ENCODE measurements at places on chromosomes 12 and 14.
A peak's percentile ranks its signal among the peaks of the same experiment; 100 is the strongest.

DNA sequence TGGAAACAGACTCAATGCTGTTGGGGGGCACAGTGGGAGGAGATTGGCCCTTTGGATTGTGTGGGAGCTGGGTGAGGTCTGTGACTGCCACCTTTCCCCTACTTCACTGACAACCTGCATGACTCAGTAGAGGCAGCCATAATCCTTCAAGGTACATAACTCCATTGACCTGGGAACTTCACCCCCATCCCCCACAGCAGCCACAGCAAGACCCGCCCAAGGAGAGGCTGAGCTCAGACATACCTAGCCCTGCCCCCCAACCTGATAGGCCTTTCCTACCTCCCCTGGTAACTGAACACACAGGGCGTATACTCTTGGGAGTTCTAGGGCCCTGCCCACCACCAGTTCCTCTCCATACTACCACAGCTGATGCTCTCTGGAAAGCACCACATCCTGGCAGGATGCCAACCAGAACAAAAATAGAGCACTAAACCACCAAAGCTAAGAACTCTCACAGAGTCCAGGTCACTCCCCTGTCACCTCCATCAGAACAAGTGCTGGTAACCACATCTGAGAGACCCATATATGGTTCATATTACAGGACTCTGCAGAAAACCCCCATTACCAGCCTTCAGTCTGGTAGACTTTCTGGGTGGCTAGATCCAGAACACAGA lies 703.9 kb downstream of the FSCB start:
- DNase-seq = no peak

DNA sequence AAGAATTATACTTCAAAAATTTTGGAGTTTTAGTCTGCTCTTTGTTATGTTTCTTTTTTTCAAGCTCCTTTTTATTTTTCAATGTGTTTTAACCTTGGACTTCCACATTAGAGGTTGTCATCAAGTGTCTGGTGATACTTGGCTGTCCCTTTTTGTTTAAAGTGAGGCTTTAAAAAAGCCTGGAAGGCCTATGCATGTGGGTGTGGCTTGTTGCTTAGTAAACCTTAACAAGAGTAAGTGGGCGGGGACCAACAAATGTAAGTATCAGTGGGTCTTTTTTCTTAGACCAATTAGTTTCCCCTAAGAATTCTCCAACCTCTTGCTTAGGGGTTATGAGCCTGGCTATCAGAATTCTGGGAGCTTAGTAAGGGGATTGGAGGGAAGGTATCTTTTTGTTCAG lies 26.4 kb downstream of the HCFC2 start:
- no peak for DNase-seq

GRCh38 chr14:99853206-99853605 lies 60.0 kb downstream of the EML1 start:
- DNase-seq = peak; percentile 19

DNA sequence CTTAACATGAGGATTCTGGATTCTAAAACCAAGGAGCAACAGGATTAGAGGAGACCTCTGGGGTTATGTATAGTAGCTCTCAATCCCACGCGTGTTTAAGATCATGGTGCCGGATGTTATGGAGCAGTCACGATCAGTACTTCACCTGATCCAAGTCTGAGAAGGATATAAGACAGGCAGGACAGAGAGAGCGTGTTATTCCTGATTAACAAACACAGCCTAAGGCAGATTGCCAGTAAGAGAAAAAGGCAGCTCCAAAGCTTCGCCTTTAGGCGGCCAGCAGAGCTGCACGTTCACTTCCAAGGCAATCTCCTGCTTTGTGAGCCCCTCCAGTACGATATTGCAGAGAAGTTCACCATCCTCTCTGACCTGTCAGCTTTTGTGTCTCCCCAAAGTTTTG lies 5.5 kb downstream of the SETD3 start:
- no peak for DNase-seq

GRCh38 chr12:123153906-123154305 lies 3.0 kb upstream of the PITPNM2 start:
- no peak for DNase-seq

DNA sequence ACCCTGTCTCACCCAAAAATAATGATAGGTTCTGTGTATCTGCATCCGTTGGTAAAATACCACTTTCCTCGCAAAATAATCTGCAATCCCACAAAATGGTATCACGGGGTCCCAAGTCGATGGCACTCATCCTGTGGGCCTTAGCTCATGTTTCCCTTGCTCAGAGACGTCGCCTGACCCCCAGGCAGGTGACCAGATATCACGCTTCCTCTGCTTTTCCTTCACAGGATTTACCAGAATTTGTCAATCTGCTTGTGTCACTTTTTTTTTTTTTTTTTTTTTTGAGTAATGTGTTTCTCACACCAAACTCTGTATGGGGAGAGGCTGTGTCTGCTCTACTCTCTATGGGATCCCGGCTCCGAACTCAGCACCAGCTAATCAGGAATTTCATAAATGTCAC lies 162.7 kb downstream of the PRKCH start:
- DNase-seq = no peak

DNA sequence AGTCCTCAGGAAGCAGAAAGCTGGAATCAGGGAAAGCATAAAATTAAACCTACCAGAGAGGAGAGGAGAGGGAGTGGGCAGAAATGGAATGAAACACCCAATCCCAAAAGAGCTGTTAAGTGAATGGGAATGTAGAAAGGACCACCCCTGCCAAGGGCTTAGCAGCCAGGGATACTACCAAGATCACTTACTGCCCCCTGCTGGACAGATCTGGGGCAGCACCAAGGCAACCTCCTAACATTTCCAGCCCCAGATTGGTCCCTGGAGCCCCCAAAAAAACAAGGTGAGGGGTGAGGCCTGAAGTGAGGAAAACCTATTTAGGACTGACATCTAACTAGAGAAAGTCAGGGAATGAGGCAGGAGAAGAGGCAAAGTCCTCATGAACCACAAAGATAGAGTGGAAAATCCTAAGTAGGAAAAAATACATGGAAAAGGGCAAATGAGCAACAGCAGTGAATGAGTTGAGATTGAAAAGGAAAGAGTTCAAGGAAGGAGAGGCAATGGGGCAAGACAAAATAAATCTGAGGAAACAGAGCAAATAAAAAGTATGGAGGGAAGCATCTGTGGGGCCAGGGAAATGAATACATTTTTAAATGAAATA lies 11.2 kb upstream of the FKBP11 start:
- DNase-seq = peak; percentile 81

DNA sequence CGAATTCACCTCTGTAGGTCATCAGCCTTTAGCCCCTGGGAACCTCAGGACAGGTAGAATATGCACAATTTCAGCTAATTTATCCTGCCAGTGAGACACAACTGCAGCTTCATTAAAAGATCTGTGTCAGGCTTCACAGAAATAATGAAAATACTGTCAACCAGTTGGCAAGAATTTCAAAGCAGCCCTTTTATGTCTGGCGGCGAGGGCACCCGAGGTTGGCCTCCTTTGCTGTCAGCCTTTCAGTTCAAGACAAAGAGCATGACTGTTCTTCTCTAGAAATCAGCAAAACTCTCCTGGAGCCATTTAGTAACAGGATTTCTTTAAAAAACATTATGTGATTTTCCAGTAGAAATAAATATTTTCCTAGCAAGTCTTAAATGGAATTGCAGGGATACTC lies 75.9 kb downstream of the BBS10 start:
- DNase-seq = no peak

GRCh38 chr14:45838597-45838996 lies 585.6 kb upstream of the MIS18BP1 start:
- no peak for DNase-seq

DNA sequence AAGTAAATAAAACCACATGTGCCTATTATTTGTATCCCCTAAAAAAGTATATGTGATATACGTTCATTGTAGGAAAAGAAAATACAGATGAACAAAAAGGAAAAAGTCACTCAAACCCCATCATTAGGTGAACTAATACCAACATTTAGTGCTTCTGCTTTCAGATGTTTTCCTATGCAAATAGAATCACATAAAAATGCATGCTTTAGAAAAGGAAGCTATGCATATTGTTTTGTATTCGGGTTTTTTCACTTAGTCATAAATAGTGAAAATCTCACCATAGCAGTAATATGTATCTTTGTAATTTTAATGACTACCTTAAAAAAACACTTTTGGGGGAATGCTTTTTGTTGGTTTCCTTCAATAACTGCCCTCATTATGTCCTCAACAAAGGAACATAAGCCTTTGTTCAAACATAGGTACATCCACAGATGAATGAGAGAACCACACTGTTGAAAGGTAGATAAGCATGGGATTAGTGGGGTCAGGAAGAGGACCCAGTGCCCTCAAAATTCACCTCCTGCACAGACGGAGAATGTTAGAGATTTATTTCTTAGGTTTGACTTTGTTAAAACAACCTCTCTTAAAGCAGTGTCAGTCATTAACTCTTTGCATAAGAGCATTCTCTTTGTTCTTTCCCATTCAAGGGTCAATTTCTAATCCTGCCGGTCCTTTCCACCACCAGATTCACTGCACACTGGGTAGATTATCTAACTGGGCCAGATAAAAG lies 6.5 kb downstream of the AMDHD1 start:
- DNase-seq = no peak

- DNase-seq = peak; percentile 66
Observed at GRCh38 chr14:76953311-76953945, 75.1 kb downstream of the IRF2BPL start.

DNA sequence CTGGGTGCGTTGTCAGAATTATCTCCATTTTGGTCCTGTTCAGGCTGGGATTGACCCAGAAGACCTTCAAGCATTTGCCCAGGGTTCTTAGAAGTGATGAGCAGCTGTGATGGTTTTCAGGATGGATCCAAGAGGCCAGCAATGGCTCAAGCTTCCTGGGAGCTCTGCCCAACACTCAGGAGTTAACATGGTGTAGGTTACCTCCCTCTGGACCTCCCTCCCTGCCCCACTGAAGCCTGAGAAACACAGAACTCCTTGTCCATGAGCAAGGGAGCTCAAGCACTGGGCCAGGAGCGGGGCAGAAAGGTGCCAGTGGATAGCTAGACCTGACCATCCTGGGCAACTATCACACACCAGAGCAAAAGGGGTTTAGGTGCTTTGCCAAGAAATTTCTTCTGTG lies 148.4 kb upstream of the FKBP4 start:
- no peak for DNase-seq

- no peak for DNase-seq
Observed at GRCh38 chr12:40945772-40946171, 242.3 kb upstream of the PDZRN4 start.

- DNase-seq = no peak
Observed at GRCh38 chr14:88825503-88825902, 1.1 kb downstream of the TTC8 start.

DNA sequence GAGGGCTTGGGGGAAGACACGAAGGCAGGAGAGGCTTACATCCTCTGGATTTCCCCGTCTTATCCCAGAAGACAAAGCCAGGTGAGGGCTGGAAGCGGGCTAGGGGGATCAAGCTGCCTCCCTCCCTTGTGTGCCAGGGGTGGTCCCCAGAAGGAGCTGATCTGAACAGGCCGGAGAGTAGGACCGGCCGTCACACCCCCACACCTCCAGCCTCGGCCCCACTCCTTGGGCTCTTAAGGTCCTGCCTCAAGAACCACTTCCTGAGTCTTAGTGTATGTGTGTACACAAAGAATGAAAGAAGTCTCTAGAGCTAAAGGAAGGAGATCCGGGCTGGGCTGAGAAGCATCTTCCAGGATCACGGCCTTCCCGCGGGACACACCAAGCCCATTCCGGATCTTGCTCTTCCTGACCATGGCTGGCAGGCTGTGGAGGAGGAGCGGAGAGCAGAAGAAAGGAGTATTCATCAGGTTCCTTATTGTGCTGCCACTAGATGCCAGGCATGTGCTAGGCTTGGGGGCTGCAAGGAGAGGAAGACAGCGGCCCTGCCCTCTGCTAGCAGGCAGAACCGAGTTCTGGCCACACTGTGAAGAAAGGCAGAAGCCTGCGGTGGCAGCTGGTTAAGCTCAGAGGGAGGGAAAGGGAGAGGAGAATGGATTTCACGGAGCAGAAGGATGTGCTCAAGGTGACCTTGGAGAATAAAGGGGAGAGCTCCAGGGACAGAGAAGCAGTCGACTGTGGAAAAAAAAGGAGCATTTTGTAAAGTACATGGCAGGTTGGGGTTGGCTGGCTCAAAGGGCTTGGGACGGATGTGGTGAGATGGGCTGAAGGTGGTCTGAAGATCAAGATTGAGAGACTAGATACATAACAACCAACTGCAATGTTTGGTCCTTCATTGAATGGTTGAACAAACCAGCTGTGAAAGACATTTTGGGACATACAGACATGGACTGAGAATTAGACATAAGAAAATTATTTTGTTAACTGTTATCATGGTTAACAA lies 1.3 kb upstream of the CD63 start:
- DNase-seq = no peak

DNA sequence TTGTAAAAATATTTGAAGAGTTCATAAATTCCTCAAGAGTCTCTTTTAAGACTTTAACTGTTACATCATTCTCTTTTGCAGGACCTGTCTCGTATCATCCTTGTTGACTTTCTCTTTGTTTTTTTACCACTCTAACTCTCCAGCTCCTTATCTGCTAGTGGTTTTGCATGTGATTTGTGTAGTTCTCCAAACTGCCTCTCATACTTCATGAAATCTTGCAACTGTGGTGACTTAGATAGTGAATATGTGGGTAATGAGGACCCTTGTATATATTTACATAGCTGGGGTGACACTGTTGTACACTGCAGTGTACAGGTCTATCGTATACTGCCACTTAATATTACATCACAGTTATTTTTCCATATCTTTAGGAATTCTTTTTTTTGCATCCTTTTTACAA lies 40.2 kb upstream of the EMP1 start:
- DNase-seq = no peak

DNA sequence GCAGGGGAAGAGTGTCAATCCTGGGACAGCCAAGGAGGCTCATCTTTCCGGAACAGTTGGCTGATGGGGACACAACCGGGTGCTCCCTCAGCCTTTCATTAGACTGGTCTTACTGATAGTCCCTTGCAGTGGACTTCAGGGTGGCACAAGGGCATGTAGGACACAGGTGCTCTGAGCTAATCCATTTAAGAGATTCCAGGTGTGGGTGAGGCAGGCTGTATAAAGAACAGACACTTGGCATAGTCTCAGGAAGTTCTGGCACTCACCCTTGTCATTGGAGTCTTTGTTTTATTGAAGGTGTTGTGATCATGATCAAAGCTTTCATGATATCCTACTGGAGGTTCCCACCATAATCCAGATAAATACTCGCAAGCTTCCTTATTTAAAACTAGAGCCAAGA lies 341.6 kb downstream of the EMP1 start:
- DNase-seq = no peak

- no peak for DNase-seq
Observed at GRCh38 chr14:79064214-79064613, 894.0 kb downstream of the NRXN3 start.

GRCh38 chr12:127928615-127929571 lies 338.1 kb upstream of the TMEM132C start:
- no peak for DNase-seq

GRCh38 chr12:80201908-80202307 lies 102.6 kb downstream of the OTOGL start:
- no peak for DNase-seq

- DNase-seq = no peak
Observed at GRCh38 chr14:58106446-58106845, 45.6 kb downstream of the ARMH4 start.

DNA sequence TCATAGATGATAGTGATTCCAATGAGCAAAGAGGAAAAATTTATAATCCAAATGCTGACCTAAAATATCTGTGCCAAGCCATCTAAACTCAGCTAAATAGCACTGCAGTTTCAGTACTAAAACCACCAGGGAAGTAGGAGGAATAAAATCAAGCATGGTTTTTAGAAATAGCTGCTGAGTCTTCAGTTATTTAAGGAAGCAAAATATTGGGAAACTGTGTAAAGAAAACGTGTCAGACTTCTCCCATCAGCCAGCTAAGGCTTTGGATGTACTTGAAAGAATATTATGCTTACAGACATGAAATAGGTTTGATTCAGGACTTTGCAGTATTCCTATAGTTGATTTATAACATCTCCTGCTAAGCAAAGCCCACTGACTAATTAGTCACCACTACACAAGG lies 24.7 kb downstream of the CLEC2D start:
- DNase-seq = no peak

Data from stimulated activated CD4-positive, alpha-beta T cell treated with anti-CD3 and anti-CD28 coated beads, Interleukin-4, amount 100 ng/mL, for 4 hours (primary cell).